ENCODE measurements at places on chromosomes 7 and 10. TPM values are rescaled to one million over a fixed set of nuclear protein-coding genes. Genes with fewer than 3 reads are reported as not detected.
A peak's percentile ranks its signal among the peaks of the same experiment; 100 is the strongest.

Gene CLRN3
- 0.27 TPM for total RNA-seq

Gene ARID5B
- total RNA-seq: 27.4 TPM

GRCh38 chr10:70320751-70321150, 36.9 kb upstream of the NPFFR1 start:
- no peak for DNase-seq

DNA sequence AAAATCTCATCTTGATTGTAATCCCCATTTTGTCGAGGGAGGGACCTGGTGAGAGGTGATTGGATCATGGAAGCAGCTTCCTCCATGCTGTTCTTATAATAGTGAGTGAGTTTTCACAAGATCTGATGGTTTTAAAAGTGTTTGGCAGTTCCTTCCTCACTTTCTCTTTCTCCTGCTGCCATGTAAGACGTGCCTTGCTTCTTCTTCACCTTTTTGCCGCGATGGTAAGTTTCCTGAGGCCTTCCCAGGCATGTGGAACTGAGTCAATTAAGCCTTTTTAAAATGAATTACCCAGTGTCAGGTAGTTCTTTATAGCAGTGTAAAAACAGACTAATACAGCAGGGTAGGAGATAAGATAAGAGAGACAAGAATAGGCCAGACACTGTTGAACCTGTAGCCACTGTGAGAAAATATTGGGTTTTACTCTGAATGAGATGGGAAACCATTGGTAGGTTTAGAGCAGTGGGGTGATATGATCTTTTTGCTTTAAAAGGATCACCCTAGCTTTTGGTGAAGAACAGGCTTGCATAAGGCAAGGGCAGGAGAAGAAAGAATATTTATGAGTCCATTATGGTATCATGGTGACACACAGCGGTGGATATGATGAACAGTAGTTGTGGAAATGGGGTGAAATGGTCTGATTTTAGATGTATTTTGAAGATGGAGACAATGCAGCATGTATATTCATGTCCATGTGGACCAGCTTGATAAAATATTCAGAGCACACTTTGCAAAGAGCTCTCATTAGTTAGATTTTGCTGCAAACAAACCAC, 11.5 kb downstream of the OR6B1 start:
- no peak for DNase-seq

DNA sequence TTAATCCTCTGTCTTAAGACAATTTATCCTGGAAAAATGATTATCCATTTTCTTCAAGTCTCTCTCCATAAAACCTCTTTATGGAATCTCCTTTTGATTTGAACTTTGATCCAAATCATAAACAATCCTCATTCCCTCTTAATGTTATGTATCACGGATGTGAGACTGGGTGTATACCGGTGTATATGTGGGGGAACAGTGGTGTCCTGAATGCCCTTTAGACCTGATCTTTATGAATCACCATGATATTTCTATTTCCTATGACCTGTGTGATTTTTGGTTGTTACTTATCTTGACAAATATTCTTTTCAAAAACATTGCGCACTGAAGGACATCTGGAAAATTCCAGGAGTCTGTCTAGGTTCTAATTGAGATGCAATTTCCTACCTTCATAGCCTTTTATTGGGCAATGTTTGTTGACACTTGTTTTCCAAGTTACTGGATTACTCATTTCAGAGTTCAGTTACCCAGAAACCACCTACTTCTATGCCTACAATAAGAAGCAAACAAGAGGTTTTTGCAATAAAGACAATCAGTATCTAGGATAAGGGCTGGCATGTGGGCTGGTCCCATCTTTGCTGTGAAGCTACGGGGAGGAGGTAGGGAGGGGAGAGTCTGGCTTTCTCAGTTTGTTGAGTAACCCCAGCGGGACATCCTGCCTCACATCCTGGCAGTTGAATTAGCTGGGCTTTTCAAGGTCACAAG, 190.4 kb downstream of the CTTNBP2 start:
- no peak for DNase-seq

- DNase-seq: no peak
These were observed 157.4 kb upstream of the LYZL2 start for GRCh38 chr10:30786906-30787305.

Gene GIMAP6
- total RNA-seq: 4.5 TPM

DNA sequence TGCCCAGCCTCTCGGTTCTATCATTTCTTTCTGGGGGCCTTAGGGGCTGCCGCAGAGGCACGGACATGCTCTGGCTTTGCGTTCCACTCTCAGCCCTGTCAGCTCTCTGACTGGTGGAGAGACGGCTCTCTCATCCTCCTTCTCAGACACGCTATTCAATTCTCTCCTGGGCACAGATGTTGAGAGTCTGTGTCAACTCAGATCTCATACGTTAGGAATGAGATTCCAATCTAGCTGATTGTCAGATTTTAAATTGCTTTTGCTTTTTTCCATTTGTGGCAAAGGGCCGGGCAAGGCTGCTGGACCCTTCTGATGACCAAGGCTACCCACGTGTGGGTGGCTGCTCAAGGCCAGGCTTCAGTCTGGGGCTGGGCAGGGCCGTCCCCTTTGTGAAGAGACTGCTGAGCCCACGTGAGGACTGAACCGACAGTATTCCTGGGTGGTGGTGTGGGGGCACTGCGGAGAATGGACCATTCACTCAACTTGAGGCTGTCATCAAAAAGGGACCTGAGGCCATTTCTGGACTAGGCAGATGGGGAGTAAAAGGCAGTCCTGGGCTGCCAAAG, 71.5 kb downstream of the CLEC2L start:
- no peak for DNase-seq

Gene NRAP
- total RNA-seq: 0.09 TPM

DNA sequence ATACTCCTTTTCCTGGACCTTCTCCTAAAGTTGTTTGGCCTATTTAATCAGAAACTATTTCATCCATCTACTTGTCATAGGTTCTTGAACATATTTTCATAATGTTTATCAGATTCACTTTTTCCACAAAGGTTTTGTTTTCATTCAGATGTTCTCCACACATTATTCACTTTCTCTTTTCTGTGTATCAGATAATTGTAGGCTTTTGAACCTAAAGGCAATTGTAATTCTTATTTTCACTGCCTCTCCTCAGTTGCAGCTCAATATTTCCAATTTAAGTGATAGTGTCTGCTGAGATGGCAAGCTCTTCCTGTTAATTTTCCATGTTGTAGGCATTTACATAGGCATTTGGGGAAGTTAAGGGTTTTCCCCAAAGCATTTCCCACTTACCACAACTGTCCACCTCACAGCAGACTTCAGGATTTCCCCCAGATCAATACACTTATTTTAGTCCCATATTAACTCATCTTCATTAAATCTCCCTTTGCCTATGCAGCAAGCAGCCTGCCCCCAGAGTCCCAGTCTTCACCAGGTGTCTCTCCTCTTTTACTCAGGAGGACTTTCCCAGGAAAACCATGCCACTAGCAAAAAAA, 12.3 kb upstream of the IKZF1 start:
- no peak for DNase-seq

Gene LBX1
- total RNA-seq: 1.6 TPM

DNA sequence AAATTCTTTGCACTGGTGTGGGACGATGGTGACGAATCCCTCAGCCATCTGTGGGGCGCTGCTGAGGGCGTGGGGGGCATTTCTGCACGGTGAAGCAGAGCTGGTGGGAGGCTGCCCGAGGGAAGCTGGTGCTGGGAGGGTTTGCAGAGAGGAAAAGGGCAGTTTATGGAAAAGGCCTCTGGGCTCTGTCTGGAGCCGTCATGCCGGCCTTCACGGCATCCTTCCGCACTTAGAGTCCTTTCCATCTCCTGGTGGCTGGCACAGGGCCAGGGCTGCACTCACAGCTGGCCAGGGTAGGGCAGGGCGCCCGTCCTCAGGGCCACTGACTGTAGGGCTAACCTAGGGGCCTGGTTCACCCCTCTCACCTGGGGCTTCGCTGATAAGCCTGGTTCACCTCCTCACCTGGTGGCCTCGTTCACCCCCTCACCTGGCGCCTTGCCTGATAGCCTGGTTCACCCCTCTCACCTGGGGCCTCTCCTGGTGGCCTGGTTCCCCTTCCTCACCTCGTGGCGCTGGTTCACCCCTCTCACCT, 598 bp upstream of the AMZ1 start:
- DNase-seq: no peak

Gene CPA1
- not detected for total RNA-seq

GRCh38 chr10:119531067-119531466, 11.5 kb downstream of the RGS10 start:
- no peak for DNase-seq

Gene GBX1
- total RNA-seq: not detected

DNA sequence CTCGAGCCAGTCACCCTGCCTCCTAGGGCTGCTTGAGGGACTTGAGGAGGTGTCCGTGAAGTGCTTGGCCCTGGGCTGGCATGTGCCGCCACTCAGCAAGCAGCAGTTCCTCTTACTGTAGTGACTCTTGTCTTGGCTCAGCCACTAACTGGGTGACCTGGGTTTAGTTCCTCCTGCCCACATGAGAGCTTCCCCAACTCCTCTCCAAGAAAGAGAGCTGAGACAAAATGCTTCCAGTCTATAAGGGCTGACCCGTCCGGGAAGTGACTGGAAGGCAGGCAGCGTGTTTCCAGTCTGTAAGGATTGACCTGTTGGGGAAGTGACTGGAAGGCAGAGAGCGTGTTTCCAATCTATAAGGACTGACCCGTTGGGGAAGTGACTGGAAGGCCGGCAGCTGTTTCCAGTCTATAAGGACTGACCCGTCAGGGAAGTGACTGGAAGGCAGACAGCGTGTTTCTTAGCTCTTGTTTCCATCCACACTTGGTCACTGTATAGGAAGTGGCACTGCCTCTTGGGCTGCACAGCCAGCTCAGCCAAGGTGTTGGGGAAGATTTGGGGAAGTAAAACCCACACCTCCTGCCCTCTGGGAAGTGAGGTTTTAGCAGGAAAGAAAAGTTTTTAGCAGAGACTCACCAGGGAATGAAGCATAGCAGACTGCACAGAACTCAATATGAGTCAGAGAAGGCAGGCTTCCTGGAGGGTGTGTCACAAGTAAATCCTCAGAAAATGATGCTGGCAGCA, 53.3 kb upstream of the PPIF start:
- DNase-seq: no peak

- DNase-seq: no peak
These were observed 496.9 kb downstream of the CCSER2 start for GRCh38 chr10:84825330-84825729.

Gene TMEM176B
- 4.3 TPM for total RNA-seq

GRCh38 chr10:561721-562120, 127.7 kb downstream of the DIP2C start:
- DNase-seq: peak; percentile 41

Gene GLI3
- total RNA-seq: 11.6 TPM

DNA sequence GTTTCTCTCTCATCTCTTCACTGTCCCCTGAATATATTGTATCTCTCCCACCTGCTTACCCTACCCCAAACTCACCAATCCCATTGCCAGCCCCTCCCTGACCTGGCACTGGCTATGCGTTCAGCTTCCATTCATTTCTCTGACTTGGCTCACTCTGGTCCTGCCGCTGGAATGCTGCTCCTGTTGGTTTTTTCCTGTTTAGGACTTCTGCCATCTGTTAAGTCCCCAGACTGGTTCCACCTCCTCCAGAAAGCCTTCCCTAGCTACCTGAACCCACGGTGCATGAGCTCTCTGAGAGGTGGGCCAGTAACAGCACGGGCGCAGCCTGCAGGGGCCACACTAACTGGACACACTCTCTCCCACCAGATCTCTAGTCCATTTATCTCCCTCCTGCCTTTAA, 80.2 kb downstream of the HIF1AN start:
- no peak for DNase-seq

- no peak for DNase-seq
These were observed 9.6 kb upstream of the PTTG1IP2 start for GRCh38 chr7:90459888-90460287.

Gene TCERG1L
- 6.8 TPM for total RNA-seq

- no peak for DNase-seq
These were observed 123.6 kb downstream of the TCF7L2 start for GRCh38 chr10:113073549-113074189.

All from cerebellum (tissue), 4 donors.